DMS 273 treated with DMSO at 0.1 percent for 48 hours (cell line): ENCODE measurements at places on chromosomes 1 and 21.

- peak; percentile 16 for DNase-seq
Observed at GRCh38 chr1:218330043-218330623, 15.0 kb upstream of the TGFB2 start.

GRCh38 chr1:167562702-167563101 is 9.1 kb upstream of the CREG1 start:
- no peak for DNase-seq

DNA sequence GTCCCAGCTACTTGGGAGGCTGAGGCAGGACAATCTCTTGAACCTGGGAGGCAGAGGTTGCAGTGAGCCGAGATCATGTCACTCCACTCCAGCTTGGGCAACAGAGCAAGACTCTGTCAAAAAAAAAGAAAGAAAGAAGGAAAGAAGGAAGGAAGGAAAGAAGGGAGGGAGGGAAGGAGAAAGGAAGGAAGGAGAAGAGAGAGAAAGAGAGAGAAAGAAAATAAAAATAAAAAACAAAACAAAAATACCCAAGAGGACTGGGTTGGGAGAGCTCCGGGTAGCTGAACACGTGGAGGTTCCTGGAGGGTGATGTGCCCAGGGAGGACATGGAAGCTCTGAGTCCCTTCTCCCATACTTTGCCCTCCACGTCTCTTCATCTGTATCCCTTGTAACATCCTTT is 45.7 kb upstream of the CITED4 start:
- DNase-seq: no peak

- DNase-seq: no peak
Observed at GRCh38 chr1:89041119-89041641, 18.5 kb upstream of the GBP3 start.

DNA sequence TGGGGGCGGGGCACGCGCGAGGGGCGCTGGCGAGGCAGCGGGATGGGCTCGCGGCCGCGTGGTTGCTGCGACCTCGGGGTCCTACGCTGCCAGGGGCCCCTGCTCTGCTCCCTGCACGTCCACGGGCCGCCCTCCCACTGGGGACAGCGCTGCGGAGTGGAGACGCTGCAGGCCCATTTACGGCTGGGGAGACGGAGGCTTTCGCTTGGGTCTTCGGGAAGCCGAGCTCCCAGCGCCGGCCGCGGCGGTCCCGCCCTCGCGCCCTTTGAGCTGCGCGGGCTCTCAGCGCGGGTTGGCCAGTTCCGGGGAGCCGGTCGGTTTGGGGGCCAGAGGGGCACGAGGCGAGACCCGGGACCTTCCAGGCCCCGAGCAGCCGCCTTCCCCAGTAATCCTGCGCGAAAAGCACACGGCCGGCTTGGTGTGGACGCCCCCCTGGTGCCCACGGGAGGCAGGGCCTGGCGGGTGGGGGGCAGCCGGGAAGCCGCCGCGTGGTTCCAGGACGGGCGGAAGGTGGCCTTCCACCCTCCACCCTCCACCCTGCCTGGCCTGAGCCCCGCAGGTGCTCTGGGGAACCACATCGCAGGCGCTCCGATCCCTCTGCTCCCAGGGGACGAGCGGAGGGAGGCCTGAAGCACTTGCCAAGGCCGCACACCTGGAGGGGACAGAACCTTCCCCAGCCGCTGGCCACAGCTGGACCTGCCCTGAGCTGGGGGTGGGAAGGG is 570 bp upstream of the PEX10 start:
- no peak for DNase-seq

GRCh38 chr1:155022136-155022926 is 11.2 kb downstream of the DCST2 start:
- no peak for DNase-seq

DNA sequence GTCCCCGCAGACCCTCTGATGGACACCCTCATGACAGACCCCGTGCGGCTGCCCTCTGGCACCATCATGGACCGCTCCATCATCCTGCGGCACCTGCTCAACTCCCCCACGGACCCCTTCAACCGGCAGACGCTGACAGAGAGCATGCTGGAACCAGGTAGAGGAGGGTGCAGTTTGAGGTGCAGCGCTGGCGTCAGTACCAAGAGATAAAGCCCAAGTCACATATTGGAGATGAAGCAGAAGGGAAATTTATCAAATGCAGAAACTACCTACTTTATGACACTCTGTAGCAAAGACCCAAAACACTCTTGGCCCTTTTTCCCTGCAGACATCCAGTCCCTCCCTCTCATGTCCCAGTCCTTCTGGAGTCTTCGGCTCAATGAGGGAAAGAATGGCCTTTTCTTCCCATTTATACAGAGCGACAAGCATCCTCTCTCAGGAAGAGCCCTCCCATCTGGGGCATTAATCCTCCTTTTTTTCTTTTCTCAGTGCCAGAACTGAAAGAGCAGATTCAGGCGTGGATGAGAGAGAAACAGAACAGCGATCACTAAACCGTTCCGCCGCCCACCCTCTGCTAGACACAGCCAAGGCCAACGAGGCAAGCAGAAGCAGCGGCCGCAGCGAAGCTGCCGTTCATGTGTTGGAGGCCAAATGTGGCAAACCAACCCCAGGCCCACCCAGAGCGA is 30.8 kb upstream of the KIF1B start:
- DNase-seq: no peak

- no peak for DNase-seq
Observed at GRCh38 chr1:9853249-9853595, 29.5 kb upstream of the CLSTN1 start.

DNA sequence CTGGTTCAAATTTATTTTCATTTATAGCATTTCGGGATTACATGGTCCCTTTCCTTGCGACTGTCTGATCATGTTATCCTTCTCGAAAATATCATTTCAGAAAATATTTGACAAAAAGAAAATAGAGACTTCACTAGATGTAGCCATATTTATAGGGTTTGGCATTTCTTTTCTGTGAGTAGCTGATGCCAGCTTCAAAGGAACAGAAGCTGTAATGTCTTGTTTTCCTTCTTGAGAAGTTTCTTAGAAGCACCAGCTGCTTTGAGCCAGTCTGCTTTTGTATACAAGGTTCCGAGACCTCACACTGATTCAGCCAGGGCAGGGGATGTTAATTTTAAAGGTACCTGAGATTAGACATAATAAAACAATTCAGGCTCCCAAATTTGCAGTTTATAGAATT is 248.2 kb downstream of the ZNF648 start:
- DNase-seq: no peak

- DNase-seq: peak; percentile 52
Observed at GRCh38 chr1:222229672-222230312, 318.1 kb downstream of the HHIPL2 start.

DNA sequence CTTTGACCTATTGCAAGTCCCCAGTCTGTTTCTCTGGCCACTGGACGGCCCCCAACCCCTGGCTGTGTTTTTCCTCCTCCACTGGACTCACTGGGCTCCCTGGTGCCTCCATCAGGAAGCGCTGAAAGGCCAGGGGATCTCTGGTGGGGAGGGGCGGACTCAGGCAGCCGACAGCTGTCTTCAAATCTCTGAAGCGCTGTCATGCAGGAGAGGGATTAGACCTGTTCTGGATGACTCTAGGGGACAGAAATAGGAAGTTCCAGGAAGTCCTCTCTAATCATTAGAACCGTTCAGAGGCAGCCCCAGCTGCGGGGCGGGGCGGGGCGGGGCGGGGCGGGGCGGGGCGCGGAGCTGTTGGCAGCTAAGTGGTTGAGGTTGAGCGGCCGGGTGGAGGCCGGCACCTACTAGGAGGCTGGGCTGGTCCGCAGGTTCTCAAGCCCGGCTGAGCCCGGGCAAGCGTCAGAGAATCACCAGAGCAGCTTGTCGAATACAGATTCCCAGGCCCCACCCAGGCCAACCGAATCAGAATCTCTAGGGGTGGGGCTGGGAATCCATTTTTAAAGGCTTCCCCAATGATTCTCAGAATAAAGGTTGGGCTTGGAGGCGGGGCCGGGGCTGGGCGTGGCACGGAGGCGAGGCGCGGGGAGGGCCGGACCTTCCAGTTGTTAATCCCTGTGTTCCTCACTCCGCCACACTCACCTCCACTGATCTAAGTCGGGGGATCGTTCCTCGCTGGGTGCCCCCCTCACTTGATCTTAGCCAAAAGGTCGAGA is 11.4 kb upstream of the PHLDA3 start:
- DNase-seq: peak; percentile 64

GRCh38 chr1:27554759-27555699 is 48.9 kb downstream of the AHDC1 start:
- DNase-seq: no peak

DNA sequence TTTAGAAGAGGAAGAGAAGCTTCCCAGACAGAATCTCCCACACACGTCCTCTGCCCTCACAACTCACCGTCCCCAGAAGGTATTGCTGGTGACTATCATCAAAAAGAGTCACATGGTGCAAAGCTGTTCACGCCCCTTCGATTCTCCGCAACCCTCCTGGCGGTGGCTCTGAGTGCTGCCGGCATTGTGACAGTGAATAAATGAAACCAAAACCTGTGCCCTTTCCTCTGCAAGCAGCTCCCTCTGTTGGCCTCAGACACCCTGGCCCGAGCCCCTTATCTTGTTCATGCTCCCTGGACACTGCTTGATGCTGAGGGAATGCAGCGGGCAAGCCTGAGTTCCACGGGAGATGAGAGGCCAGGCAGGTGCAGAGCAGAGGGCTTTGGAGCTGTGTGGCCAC is 510.3 kb downstream of the NPHP4 start:
- DNase-seq: no peak

- no peak for DNase-seq
Observed at GRCh38 chr1:68015971-68016370, 34.5 kb downstream of the DIRAS3 start.
